ENCODE measurements at places on chromosomes 4 and X.

DNA sequence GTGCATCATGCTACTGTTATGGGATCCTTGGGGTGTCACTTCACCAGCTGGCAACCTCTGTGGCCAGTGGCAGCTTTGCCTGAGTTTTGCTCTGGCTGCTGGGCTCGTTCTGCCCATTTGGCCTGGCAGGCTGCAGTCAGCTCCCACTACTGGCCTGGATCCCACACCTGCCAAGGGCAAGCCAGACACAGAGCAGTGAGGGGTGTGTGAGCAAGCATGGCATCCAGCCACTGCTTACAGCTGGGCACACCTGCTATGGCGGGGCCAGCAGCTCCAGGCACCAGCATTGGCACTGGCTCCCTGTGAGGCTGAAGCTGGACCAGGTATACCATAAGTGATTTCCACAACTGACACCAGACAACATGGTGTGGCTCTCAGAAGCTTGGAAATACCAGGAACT, 183.4 kb downstream of the NPFFR2 start:
- no peak for DNase-seq

DNA sequence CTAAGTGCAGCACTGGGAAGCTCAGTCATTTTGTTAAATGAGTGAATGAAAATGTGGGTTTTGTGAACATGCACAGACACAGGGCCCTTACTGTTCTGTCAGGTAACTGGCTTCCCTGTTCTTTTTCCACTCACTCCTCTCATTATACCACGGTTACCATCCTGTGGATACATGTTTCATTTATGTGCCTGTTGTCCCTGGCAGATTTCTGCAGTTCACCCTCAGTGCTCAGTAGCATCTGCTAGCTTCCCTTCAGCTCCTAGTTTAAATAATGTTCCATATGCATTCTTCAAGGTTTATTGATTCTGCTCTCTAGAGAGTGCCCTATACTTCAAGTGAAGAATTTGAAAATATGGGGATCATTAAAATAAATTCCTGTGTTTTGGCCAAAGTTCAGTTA, 1634.3 kb upstream of the ADGRL3 start:
- no peak for DNase-seq

DNA sequence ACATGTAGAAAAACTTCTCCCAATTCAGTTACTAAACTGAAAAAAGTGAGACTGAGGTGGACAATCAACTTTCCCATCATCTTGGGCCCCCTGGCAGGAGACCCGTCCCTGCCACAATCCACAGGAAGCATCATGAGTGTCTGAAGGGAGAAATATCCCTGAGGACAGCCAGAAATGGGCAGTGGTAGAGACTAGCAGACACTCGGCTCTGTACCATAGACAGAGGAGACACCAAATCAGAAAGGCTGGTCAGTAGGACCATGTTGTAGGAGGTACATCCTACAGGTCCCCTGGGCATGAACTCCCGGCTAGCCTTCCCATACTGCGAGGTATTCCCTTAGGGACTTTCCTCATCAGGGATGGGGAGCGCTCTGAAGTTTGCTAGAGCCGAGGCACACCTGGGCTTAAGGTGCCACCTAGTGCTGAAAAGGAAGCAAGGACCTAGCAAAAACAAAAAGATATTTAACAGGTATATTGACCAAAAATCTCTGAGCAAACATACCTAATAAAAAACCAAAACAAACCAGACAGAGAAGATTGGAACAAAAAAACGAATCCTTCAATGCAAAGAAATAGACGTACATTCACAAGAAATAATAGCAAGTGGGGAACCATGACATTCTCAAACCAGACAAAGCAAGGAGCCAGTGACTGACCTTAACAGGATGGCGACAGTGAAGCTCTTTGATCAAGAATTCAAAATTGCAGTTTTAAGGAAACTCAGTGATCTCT, 55.6 kb downstream of the HAUS3 start:
- DNase-seq, result no peak

DNA sequence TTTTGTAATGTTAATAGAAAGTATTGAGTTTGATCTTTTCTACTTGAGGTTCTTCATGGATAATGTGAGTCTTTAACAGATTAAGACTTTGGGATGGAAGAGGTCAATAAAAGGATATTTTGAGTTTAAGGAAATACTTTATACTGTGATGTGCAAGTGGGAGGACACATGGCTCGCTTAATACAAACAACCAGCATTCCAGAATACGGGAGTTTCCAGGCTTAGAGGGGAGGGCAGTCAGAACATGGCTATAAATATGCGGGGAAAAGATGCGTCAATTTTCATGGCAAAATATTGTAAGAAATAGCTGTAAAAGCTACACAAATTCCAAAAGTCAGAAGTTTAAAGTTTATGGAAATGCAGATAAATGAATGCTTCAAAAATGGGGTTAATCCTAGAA, 192.3 kb downstream of the AASDH start:
- no peak for DNase-seq

GRCh38 chrX:63855896-63856295, 70.9 kb upstream of the ARHGEF9 start:
- no peak for DNase-seq

DNA sequence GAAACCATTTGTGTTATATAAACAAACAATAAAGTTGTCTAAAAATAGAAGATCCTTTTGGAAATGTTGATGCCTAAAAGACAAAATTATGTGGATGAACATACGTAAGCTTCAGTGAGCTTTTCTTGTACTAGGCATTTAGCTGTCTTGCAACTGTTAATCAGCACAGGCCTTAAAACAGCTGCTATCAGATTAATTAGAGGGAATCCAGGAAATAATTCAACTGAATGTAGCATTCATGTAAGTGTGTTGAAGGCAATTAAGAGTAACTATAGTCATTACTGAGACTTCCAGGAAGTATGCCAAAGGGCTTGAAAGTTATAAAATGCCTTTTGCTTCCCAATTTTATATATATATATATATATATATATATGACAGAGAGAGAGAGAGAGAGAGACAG, 248.7 kb downstream of the IL1RAPL1 start:
- no peak for DNase-seq

DNA sequence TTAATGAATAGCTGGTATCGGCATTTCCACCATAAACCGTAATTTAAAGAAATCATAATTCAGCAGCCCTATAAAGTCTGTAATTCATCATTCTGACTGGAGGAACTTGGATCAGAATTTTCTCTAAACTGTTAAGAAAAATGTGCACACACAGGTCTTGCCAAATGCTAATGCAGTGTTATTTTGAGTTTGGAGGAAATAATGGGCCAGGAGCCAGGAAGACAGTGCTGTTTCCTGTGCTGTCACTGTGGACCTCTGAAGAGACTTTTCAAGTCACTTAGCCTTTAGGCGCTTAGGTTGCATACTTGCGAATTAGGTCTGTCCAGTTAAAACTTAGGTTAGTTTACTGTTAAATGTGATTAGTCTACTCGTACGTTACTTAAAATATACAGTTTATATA, 137.5 kb upstream of the ANXA3 start:
- DNase-seq, result no peak

- DNase-seq, result no peak
These were observed 57.2 kb upstream of the FAM9C start for GRCh38 chrX:13101441-13102139.

DNA sequence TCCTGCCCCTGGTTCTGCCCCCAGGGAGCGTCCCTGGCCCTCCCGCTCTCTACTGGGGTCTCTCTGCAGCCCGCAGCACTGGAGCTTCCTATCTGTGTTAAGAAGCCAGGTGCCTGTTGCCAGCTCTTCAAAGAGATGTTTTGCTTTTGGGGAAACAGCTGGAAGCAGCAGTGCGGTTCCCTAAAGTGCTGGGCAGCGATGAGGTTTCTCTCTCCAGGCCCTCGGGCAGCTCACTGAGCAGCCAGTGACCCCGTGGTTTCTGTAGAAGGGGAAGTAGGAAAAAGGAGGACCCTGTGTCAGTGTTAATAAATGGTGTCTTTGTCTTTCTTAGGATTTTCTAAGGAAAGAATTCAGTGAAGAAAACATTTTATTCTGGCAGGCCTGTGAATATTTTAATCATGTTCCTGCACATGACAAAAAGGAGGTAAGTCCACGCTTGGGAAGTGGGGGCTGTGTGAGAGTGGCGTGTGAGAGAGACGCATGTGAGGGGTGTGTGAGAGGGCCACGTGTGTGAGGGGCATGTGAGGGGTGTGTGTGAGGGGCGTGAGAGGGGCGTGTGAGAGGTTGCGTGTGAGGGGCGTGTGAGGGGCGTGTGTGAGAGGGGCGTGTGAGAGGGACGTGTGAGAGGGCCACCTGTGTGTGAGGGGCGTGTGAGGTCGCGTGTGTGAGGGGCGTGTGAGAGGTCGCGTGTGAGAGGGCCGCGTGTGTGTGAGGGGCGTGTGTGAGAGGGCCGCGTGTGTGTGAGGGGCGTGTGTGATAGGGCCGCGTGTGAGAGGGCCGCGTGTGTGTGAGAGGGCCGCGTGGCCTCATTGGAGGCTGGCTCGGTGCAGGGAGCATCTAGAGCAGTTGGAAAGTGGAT, 27.1 kb upstream of the HGFAC start:
- DNase-seq, result no peak

GRCh38 chrX:16119353-16120220, 3.8 kb upstream of the GRPR start:
- no peak for DNase-seq

DNA sequence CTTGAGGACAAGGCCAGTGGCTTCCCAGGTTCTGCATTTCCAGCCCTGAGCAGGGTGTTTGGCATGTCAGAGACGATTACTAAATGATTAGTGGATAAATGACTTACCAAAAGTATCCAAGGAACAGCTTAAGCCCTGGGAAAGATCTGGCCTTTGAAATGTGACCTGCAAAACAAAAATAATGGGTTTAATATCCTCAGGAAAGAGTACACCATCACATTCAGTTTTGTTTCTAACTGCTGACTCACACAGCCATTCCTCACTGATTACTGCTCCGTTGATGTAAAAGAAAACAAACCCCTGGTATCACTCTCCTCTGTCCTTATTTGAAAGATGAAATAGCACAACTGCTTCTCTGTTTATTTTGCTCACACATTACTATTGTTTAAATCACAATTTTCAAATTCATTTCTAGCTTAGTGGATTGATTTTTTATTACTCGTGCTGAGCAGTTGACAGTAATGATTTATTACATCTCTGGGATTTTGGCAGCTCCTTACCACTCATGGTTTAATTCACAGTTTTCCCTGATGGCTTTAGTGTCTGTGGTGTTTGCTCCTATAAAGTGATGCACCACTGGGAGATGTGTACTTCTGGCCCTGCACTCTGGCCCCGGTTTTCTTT, 117.0 kb downstream of the CBLL2 start:
- no peak for DNase-seq

GRCh38 chr4:100422894-100423293, 94.9 kb downstream of the EMCN start:
- DNase-seq, result no peak

- DNase-seq, result no peak
These were observed 243.4 kb upstream of the GK2 start for GRCh38 chr4:79651456-79651855.

DNA sequence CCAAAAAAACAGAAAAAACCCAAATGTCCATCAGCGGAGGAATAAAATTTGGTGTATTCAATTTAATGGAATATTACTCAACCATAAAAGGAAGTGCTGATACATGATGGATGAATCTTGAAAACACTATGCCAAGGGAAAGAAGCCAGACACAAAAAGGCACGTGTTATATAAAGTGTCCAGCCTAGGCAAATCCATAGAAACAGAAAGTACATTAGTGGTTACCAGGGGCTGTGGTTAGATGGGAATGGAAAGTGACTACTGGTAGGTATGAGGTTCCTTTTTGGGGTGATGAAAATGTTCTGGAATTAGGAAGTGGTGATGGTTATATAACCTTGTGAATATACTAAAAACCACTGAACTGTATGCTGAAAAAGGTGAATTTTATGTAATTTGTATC, 3.5 kb upstream of the CDKL2 start:
- no peak for DNase-seq

DNA sequence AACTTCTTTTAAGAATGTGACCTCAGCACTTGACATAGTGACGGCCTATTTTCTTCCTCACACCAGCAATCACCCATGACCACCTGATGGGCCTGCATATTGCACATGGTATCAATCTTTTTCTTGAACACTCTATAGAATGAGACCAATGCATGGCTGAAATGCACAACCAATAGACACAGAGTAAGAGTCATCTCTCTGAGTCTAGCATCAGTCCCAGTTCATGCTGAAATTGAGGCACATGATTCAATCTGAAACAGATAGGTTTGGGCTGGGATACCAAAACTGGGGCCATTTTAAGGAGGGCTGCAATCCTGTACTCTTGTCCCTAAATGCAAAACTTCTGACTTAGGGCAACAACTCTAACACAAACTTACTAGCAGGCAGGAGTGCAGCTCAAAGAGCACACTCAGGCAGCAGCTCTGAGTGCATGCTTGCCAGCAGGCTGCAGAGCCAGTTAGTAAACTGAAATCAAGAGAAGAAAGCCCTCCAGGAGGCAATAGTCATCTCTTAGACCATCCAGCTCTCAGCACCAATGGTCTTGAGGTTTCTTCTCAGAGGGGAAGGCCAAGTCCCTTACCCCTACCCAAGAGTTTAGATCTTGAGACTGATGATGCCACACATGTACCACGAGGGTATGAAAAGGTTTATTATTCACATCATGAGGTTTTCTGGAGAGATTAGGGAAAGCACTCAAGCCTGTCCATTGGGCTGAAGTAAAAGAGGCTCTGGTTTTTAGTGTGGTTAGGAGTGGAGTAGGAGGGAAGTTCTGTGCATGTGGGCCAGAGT, 24.7 kb upstream of the GPR101 start:
- no peak for DNase-seq

DNA sequence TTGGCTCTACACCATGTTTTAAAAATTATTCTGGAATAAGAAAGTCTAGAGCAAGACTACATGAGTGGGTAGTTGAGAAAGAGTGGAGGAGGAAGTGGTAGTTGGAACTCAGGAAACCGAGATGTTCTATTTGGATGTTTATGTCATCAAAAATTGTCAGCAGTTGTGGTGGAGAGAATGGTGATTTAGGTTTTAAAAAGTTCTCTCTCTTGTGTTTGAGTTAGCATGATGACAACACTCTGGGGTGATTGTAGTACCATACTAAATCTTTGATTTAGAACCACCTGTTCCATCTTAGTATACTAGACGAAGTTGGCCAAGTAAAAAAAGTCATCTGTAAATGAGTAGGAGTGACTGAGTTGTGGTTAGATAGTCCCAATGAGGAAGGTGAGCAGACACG, 40.7 kb downstream of the KLHL2 start:
- no peak for DNase-seq

GRCh38 chr4:84925558-84925957, 40.9 kb downstream of the WDFY3 start:
- no peak for DNase-seq

DNA sequence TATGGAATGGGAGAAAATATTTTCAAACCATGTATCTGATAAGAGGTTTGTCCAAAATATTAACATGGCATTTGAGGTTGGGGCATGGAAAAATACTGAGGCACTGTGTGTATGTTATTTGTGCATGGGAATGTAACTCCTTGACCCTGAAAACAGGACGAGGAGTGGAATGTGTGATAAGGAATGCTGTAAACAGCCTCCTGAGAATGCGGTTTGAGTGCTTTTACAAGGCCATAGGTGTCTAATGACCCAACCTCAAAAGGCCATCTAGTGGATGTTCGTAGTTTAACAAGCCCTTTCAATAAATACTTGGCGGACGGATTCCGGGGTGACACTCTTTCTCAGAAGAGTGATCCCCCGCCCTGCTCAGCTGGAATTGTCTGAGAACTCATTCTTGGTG, 162.9 kb upstream of the USP9X start:
- DNase-seq, result no peak

GRCh38 chr4:128776794-128777216, 32.7 kb upstream of the JADE1 start:
- no peak for DNase-seq

GRCh38 chr4:171583790-171584189, 229.4 kb upstream of the GALNTL6 start:
- DNase-seq, result no peak
